ENCODE measurements at places on chromosomes 7 and 10. TPM values are rescaled to one million over a fixed set of nuclear protein-coding genes. Genes with fewer than 3 reads are reported as not detected.

The SH2D4B gene
- not detected for polyA plus RNA-seq

DNA sequence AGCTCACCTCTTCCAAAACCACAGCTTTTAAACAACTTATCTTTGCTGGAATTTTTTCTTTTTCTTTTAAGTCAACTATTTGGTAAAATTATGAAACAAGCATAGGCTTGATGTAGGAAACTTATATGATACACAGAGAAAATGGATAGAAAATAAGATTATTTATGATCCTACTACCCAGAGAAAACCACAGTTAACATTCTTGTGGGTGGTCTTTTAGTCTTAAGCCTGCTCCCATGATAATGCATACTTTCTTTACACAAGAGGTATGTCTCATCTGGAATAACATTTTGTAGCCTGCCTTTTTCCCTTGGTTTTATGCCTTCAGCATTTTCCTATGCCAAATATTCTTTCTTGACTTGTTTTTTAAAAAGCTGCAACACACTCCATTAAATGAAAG, 21.4 kb downstream of the PLPP4 start:
- no peak for DNase-seq

GRCh38 chr10:116621476-116621875, 723 bp downstream of the PNLIPRP2 start:
- DNase-seq = no peak

DNA sequence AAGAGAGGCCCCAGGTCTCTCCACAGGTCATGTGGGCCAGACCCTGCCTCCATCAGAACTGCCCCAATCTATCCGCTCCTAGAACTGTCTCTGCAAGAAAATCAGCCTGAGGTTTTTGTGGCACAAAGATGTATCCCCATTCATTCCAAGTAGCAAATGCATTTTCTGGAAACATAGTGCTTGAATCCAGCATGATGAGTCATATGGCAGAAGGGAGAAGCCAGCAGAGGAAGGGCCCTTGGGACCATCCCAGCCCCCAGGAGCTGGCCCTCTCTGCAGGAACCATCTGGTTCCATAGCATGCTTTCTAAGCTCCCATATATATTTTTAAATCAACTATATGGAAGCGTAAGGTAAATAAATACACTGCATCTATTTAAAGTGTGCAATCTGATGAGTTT, 563.2 kb downstream of the GALNT17 start:
- no peak for DNase-seq

GRCh38 chr10:71664585-71664984, 55.0 kb downstream of the C10orf105 start:
- DNase-seq = no peak

DNA sequence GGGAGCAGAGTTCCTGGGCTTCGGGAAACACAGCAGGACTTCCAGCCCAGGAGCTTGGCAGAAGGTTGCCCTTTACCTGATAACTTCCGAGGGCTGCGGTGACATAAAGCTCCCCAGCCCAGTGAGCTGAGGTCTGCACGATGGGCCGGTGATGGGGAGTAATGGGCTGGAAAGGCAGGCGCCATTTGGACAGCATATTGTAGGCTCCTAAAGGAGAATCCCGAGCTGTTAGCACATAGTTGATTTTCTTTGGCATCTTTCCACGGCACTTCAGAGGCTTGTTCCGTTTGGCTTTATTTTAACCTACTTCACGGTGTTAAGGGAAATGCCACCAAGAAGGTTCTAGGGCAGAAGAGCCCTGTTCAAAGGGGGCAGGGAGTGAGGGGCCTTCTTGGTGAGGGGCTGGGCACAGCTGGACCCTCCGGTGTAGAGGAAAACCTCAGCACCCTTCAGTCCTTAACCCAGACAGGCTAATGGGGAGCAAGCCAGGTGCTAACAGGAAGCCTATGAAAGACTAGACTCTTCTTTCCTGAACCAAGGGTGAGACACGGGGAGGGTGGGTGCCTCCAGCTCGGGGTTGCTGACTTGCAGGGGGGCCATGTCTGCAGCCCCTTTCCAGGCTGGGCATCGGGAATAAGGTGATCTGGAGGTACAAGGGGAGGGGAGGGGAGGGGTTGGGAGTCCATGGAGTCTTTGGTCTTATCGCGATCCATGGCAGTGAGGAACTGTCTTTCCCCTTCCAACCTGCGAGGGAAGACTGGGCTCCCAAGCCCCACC, 347.7 kb downstream of the GLRX3 start:
- no peak for DNase-seq

DNA sequence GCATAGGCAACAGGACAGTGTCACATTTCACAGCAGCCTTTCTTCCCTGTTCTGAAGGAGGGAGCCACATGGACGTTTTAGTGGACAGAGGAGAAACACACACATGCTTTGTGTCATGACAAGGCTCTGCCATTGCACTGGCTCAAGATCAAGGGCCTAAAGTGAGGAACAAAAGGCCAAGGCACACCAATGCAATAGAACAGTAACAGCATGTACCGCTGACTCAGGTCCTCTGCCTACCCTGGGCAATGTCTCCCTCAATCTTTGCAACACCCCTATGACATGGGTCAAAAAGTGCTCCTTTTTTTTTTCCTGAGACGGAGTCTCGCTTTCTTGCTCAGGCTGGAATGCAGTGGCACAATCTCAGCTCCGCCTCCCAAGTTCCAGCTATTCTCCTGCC, 57.8 kb upstream of the SDK1 start:
- no peak for DNase-seq

The PNLIP gene
- not detected for polyA plus RNA-seq

The PIK3AP1 gene
- not detected for polyA plus RNA-seq

The BAZ1B gene
- polyA plus RNA-seq = 23.5 TPM

The AGAP4 gene
- polyA plus RNA-seq = 3.1 TPM

DNA sequence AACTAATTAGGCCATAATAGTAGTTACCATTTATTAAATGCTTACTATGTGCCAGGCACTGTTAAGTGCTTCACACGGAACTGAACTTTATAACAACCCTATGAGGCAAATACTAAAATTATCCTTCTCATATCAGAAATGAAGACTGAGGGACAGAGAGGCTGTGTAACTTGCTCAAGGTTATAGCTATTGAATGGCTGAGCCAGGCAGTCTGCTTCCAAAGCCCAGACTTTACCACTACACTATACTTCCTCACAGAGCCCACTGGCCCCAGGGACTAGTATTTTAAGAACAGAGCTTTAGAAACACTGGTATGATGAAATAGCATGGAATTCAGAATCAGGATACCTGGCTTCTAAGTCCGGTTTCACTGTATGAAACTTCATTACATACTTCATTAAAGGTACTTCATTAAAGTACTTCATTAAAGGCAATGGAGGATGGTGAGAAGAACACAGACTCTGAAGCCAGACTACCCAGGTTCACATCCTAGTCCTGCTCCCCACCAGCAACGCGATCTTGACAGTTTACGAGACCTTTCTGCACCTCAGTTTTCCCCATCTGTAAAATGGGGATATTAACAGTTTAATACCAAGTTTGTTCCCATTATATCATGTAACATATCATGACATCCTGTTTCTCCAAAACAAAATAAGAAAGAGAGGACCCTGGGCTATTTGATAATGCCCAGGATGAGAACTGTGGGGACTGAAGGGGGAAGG, 19.6 kb downstream of the ANXA11 start:
- DNase-seq = no peak

DNA sequence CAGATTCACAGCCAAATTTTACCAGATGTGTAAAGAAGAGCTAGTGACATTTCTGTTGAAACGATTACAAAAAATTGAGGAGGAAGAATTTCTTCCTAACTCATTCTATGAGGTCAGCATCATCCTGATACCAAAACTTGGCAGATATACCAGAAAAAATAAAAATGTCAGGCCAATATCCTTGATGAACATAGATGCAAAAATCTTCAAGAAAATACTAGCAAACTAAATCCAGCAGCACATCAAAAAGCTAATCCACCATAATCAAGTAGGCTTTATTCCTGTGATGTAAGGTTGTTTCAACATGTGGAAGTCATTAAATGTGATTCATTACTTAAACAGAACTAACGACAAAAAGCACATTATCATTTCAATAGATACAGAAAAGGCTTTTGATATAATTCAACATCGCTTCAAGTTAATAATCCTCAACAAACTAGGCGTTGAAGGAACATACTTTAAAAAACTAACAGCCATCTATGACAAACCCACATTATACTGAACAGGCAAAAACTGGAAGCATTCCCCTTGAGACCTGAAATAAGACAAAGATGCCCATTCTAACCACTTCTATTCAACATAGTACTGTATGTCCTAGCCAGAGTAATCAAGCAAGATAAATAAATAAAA, 807.7 kb upstream of the ZWINT start:
- no peak for DNase-seq

DNA sequence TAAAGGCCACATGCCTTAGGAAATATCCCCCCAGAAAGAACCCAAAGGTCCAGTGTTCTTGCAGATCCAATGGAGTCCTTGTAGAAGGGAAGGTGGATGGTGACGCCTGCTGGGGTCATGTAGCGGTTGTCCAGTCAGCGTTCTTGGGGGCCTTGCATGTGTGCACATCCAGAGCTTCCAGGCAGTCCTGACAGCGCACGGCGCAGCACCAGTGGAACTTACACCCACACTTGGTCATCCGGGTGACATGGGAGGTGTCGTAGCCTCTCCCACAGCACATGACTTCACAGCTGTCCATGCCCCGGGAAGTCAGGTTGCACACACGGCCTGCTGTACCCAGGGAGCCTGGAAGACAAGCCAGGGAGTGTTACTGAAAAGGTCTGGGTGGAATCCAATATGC, 44.8 kb downstream of the WNT2 start:
- DNase-seq = no peak

The TMEM196 gene
- polyA plus RNA-seq = not detected

- no peak for DNase-seq
Observed at GRCh38 chr7:28222636-28223035, 42.0 kb upstream of the JAZF1 start.

The PTPRZ1 gene
- not detected for polyA plus RNA-seq

GRCh38 chr10:103917302-103918052, 507 bp downstream of the STN1 start:
- DNase-seq = peak; percentile 76

The FRMD4A gene
- 11.9 TPM for polyA plus RNA-seq

The C10orf67 gene
- polyA plus RNA-seq = 0.76 TPM

GRCh38 chr7:80879849-80880248, 39.0 kb downstream of the SEMA3C start:
- peak; percentile 63 for DNase-seq

- no peak for DNase-seq
Observed at GRCh38 chr10:98910048-98910447, 325.6 kb downstream of the HPSE2 start.

GRCh38 chr7:46776790-46777189, 805.1 kb downstream of the TNS3 start:
- DNase-seq = peak; percentile 46

The PRKCQ gene
- not detected for polyA plus RNA-seq

DNA sequence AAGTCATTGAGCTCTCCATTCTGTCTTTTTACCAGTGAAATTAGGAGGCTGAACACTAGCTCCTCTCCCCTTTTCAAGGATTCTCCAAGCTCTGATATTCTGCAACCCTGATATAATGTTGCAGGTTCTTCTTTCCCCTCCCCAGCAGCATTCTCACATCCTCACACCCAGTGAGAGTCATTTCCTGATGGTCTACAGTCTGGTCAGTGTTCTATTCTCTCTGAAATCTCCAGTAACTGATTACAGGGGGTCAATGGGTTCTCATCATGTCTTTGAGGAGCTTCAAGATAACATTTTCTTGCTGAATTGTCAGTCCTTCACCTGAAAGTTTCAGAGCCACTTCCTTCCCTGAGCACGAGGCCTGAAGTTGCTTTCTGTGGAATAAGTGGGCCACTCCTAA, 299.4 kb downstream of the PTEN start:
- no peak for DNase-seq

DNA sequence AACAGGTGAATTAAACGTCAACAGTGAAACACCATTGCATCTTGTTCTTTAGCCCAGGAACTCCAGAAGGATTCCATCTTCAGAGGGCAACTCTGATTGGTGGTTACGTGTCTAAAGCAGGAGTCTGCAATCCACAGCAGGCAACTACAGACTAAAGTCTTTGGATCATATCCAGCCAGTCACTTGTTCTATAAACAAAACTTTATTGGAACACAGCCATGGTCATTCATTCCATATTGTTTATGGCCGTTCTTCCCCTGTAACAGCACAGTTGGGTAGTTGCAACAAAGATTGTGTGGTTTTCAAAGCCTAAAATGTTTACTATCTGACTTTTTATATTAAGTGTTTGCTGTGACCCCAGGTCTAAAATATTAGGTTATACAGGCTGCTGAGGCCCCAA, 94.7 kb upstream of the IMMP2L start:
- no peak for DNase-seq

- DNase-seq = no peak
Observed at GRCh38 chr7:55360486-55360885, 4.7 kb upstream of the LANCL2 start.

GRCh38 chr10:36573246-36573645, 552.2 kb upstream of the ANKRD30A start:
- DNase-seq = no peak

The TAS2R41 gene
- not detected for polyA plus RNA-seq

The PTF1A gene
- not detected for polyA plus RNA-seq

The SLC29A4 gene
- 0.37 TPM for polyA plus RNA-seq

DNA sequence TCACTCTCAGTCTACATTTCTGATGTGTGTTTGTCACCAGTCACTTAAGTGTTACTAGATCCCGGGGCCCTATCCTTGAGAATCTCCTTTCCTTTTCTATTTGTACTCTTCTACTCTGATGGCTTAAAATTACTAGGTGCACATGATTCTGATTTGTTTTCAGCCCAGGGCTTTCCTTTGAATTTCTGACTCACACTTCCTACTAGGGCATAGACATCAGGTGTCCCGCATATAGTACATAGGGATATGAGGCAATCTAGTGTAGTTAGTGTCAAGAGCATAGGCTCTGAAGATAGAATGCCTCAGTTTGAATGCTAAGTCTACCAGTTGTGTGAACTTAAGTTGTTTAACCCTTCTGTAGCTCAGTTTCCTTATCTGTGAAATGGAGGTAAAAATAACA, 49.4 kb upstream of the LRRN3 start:
- DNase-seq = no peak

GRCh38 chr10:102492344-102492939, 10.1 kb downstream of the ACTR1A start:
- no peak for DNase-seq

The DENND11 gene
- 0.43 TPM for polyA plus RNA-seq

DNA sequence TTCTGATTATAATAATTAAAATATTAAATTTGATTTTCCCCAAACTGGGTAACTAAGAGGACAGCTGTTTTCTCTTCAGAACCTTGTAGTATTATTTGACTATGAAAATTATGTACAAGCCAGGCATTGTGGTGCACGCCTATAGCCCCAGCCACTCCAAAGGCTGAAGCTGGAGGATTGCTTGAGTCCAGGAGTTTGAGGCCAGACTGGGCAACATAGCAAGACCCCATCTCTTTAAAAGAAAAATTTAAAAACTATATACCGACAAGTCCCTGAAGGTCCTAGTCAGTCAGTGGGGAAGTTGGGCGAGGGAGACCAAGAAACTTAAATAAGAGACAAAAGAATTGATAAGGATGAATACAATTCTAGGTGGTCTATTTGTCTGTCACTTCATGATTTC, 27.1 kb upstream of the UBE2D1 start:
- DNase-seq = no peak

The TACR2 gene
- polyA plus RNA-seq = 0.24 TPM

GRCh38 chr10:73117976-73118743, 7.9 kb downstream of the NUDT13 start:
- DNase-seq = peak; percentile 68
